OCI-LY7 (cell line): ENCODE measurements at places on chromosomes 11 and 22.

- DNase-seq, result peak; percentile 56
These were observed at the start of gene CRYBB1 for GRCh38 chr22:26617271-26618199. Gene CRYBB1 (minus strand): TSS chr22:26618027. CDS start chr22:26616319, 1,708 bp downstream.

DNA sequence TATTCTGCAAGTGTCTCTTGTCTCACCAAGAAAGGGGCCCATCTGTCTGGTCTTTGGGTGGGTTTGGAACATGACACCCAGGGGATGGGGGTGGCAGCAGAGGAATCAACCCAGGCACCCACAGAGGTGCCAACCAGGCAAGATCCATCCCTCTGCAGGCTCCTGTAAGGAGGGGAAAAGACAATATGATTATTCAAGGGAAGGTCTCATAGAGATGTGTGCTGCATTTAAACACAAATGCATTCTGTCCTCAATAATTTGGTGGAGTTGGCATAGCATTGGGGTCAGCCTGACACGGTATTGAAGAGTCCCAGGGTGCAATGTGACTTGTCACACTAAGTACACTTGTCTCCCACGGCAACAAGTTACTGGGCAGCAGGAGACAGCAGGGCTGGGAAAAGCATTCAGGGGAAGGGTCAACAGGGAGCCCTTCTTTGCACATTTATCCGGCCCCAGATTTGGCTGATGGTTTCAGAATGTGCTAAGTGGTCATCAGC, 33.1 kb upstream of the SPON1 start:
- DNase-seq, result no peak

DNA sequence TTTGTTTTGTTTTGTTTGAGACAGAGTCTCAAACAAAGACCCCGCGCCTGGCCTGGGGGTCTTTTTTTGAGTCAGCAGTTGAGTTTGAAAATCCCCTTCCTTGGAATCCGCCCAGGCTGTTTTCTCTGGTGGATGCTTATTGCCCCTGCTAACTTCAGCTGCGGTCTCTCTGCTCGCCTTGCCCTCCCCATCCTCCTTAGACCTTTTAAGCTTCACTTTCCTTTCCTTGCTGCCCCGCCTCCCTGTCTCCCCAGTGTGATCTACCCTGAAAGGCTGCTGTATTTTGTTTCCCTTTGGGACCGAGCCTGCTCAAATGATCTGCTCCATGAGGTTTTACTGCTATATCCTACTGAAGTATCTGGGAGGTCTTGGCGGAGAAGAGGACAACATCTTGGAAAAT, 2.5 kb downstream of the USP18 start:
- DNase-seq, result no peak

- DNase-seq, result peak; percentile 89
These were observed 32.0 kb upstream of the COMT start for GRCh38 chr22:19909350-19910179.

GRCh38 chr11:76785513-76785912, 2.4 kb downstream of the TSKU start:
- DNase-seq, result no peak

DNA sequence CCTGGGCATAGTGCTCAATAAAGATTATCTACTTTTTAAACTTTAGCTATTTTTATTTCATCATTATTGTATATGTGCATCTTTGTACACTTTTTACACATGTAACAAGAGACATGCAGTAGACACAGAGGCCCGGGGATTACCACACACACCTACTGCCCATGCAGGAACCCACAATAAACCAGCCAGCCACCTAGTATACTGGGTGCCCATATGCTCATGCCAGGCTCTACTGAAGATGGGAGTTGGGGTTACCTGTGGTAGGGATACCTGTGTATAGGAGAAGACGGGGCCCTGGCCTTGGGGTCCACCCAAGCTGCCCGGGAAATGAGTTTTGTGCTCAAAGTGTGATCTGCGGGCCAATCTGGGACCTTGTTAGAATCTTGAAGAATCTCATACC, 31.2 kb upstream of the P2RY2 start:
- DNase-seq, result no peak

- no peak for DNase-seq
These were observed 126.5 kb downstream of the SPATA19 start for GRCh38 chr11:133718831-133719230.

DNA sequence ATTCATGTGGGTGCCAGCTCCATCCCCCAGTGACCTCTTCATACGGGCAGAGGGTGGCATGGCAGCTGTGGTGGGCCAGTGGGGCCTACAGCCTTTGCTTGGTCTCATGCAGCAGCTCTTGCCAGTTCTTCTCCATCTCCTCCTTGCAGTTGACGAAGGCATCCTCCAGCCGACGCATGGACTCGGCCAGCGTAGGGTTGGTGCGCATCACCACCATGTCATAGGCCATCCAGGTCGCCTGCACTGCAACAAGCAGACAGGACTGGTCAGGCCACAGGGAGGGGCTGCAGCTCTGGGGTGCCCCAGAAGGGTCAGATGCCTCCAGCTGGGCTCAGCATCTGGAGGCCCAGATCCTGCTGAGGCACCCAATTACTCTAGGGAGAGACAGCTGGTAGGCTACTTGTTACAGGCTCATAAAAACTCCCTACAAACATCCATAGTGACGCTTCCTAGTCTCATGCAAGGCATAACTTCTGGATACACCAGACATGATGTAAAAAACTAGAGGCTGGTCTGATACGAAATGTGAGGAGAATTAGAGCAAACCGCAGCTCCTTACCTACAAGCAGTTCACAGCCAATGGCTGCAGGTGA, 5.6 kb downstream of the KLHDC7B start:
- DNase-seq, result no peak

DNA sequence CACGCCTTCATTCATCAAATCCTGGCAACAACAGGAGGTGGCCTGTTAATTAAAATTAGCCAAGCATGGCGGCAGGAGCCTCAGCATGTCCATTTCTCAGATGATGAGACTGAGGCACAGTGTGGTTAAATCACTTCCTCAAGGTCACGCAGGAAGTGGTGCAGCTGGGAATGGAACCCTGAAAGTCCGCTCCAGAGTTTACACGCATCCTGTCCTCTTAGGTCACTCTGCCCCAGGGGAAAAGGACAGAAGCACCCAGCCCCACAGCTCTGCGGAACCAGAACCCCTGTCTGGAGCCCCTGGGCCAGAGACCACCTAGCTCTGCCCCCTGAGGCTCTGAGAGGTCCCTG, 19.6 kb downstream of the RPL3 start:
- DNase-seq, result peak; percentile 65
